ENCODE measurements at places on chromosomes 2 and 18.
A peak's percentile ranks its signal among the peaks of the same experiment; 100 is the strongest.

- DNase-seq: no peak
Measured at GRCh38 chr2:109497463-109497862, 116.3 kb downstream of the SEPTIN10 start.

GRCh38 chr2:101806123-101806522 lies 108.6 kb downstream of the MAP4K4 start:
- DNase-seq: peak; percentile 21

- peak; percentile 19 for DNase-seq
Measured at GRCh38 chr2:102520009-102520408, 47.0 kb downstream of the SLC9A4 start.

GRCh38 chr2:151030663-151031230 lies 230.9 kb downstream of the RBM43 start:
- DNase-seq: no peak

- DNase-seq: no peak
Measured at GRCh38 chr2:29405707-29406106, 290.5 kb downstream of the CLIP4 start.

DNA sequence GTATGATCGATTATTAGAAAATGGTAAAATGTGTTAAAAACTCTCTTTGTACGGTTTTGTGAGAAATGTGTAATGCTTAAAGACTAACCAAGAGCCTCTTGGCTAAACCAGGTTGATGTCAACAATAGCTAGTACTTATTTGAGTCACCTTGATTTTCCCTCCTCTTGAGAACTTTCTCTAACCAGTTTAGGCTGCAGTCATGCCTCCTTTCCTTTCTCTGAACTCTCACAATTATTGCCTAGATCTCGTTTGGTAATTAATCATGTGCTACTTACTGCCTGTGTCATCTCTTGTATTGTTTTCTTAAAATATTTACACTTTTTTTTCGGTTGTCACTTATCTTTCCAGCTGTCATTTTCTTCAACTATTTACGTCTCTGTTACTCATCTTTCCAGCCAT lies 1.1 kb upstream of the EPC2 start:
- DNase-seq: no peak

- DNase-seq: no peak
Measured at GRCh38 chr18:36905571-36905970, 76.6 kb downstream of the KIAA1328 start.

DNA sequence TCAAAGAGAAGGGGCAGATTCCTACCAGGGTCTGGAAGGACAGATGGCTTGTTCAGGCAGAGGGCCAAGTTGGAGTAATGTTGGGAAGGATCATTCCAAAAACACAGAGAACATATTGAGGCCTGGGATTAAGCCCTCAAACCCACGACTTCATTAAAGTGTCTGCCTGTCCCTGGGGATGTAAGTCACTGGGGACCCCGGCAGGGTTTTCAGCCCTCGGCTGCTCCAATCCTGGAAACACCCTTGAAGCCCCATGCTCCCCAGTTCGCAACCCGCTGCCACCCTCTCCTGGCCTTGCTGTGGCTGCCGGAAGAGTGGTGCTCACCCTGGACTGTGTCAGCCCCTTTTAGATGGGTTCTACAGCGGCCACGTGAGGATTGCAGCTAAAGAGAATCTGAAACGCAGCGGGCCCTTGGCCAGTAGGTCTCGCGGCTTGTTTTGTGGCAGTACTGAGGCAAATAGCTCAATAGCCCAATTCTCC lies 79.9 kb downstream of the EPAS1 start:
- DNase-seq: no peak

GRCh38 chr2:123095219-123095835 lies 929.8 kb upstream of the CNTNAP5 start:
- no peak for DNase-seq

- DNase-seq: no peak
Measured at GRCh38 chr2:21770787-21771186, 647.0 kb downstream of the TDRD15 start.

GRCh38 chr2:23926290-23926749 lies 603 bp downstream of the ATAD2B start:
- no peak for DNase-seq

- DNase-seq: peak; percentile 84
Measured at GRCh38 chr2:112187805-112188596, 49.8 kb downstream of the FBLN7 start.

DNA sequence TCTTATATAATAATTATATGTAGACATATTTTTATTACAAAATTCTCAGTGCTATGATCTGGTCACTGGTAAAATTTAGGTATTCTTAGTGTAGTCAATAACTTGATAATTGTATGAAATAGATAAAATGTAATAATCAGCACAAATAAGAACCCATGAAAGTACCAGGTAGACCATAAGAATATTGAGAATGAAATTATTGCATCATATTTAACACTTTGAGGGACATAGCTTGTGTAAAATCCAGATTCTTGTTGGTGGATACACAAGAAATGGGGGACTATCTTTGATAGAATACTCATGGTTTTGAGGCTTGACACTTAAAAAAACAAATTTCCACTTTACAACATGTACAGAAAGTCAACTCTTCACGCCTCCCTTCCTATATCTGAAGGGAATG lies 898.8 kb upstream of the DDX18 start:
- DNase-seq: no peak

GRCh38 chr2:135386993-135387392 lies 144.0 kb downstream of the ZRANB3 start:
- no peak for DNase-seq

GRCh38 chr18:32368170-32368569 lies 102.5 kb downstream of the GAREM1 start:
- DNase-seq: no peak

- DNase-seq: no peak
Measured at GRCh38 chr2:48932667-48933066, 177.1 kb upstream of the LHCGR start.

- DNase-seq: peak; percentile 69
Measured at GRCh38 chr2:101328474-101329007, 20.0 kb upstream of the RNF149 start.

DNA sequence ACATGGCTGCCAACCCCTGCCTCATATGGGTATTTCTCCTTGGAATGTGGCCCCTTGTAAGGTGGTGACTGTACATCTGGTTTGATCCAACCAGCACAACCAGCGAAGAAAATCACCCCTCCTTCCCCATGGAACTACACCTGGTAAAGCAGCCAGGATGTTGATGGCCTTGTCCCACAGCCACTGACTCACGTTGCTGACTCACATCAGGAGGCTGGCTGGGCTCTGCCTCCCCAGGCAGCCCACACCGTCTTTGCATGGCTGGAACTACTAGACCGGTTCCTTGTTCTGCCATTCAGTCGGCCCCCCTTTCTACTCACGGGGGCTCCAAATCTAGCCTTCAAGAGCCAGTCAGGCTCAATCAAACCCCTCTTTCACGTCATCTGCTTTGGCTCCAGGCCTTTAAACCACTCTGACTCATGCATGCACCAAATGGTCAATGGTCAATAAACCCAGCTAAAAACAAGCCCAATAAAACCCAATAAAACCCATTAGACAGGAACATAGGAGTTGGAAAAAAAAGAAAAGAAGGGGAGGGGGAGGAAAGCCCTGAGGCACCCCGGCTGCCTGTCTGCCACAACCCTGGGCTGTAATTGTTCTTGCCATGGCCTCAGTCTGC lies 114.8 kb downstream of the PLB1 start:
- no peak for DNase-seq

DNA sequence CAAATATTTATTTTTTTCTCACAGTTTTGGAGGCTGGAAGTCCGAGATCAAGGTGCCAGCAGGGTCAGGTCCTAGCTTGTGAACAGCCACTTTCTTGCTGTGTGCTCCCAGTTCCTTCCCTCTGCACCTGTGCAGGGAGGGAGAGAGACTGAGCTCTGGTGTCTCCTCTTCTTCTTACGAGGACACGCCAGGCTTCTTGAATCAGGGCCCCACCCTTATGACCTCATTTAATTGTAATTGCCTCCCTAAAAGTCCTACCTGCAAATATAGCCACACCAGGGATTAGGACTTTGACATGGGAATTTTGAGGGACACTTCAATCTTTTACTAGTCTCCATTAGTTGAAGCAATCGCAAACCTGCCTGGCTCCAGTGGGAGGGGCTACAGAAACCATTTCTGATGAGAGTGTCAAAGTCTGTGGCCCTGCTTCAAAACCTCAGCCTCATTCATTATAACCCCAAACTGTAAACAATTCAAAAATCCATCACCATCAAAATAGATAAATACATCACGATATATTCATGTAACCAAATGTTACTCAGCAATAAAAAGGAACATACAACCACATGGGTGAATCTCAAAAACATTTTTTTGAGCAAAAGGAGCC lies 18.2 kb upstream of the SEH1L start:
- peak; percentile 15 for DNase-seq

GRCh38 chr18:59514203-59514602 lies 155.1 kb upstream of the LMAN1 start:
- DNase-seq: no peak

GRCh38 chr2:158473719-158474392 lies 17.1 kb downstream of the PKP4 start:
- DNase-seq: no peak

DNA sequence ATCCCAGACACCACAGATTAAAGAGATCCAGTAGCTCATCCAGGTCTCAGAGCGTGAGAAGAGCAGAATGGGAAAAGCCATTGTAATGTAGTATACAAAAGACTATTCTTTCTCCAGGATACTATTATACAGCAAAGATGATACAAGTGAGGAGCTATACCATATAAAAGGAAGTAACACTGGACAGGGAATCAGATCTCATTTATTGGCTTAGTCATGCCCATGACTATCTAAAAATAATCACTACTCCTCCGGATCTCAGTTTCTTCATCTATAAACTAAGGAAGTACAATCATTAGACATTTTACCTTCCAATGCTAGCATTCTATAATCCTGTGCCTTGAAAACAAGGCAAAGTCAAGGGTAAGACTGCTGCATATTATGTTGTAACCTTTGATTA lies 19.4 kb downstream of the KRCC1 start:
- DNase-seq: no peak

GRCh38 chr18:7456376-7456775 lies 110.7 kb upstream of the PTPRM start:
- no peak for DNase-seq

Data from CD4-positive, alpha-beta T cell treated with Interleukin-1 beta for 1 hour (primary cell).